ENCODE measurements at places on chromosomes 1 and 21.

GRCh38 chr1:192162376-192162775, 4.1 kb downstream of the RGS18 start:
- no peaks in the 10 kb centered on the region for H3K4me1 ChIP-seq
- no peaks in the 10 kb centered on the region for H3K27me3 ChIP-seq
- no peak overlapping the region for H3K4me3 ChIP-seq
- no peaks in the 10 kb centered on the region for H3K36me3 ChIP-seq
- H3K27ac ChIP-seq = no peak overlapping the region

DNA sequence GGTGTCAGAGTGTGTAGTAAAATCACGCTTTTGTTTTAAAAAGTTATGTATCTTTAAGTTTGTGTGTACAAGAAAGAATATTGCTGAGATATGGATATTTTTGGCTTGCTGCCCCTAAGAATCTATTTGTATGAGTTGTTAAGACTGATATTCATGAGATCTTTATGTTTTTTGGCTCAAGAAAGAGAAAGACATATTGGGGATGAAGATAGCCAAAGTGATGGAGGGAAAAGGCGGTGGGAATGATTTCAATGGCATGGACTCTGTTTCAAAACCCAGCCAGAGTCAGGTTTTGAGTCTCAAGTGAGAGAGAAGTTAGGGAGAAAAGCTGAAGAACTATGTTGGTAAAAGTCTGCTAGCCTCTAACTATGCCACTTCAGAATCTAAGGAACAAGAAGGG, 351.7 kb downstream of the PBX1 start:
- DNase-seq = no peak
- H3K4me1 ChIP-seq = no peaks in the 10 kb centered on the region
- H3K27ac ChIP-seq = no peak overlapping the region

DNA sequence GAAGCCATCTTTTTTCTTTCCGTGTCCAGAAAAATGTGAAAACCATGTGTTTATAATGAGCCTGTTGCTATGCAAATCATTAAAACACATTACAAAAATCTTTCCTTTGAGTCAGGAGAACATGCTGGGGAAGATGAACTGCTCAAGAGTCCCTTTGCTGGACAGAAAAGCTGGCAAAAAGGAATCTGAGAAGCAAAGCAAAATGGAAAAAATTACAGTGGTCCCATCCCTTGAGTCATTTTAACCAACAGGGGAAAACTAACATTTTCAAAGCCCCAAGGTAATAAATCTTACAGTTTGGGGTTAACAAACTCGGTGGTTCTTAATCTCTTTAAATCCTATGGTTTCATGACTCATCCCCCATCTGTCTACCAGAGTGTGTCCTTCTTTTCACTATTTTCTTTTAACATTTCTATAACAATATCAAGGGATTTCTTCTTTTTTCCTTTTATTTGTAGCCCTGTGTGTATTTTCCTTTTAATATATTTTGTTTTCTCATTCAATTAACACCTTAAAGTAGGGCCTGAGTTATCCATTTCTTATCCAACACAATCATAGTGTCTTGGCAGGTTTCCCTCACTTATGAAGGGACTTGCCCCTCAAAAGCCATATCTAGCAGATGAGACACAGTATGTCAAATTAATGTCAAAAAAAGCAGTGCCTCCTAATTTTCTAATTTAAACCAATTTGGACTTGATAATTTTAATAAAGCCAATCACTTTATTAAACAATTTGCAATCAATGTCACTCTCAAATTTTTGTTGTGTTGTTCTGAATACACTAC, 105.4 kb downstream of the PTPN14 start:
- H3K36me3 ChIP-seq = 0 out of 2 replicates have a peak, but pooled peaks cover 1% of the 10 kb centered on the region

- H3K27me3 ChIP-seq = no peaks in the 10 kb centered on the region
- no peak for DNase-seq
- no peaks in the 10 kb centered on the region for H3K4me1 ChIP-seq
- H3K36me3 ChIP-seq = no peaks in the 10 kb centered on the region
- no peak overlapping the region for H3K27ac ChIP-seq
- no peak overlapping the region for H3K4me3 ChIP-seq
These were observed 327.3 kb upstream of the AJAP1 start for GRCh38 chr1:4327142-4327541.

DNA sequence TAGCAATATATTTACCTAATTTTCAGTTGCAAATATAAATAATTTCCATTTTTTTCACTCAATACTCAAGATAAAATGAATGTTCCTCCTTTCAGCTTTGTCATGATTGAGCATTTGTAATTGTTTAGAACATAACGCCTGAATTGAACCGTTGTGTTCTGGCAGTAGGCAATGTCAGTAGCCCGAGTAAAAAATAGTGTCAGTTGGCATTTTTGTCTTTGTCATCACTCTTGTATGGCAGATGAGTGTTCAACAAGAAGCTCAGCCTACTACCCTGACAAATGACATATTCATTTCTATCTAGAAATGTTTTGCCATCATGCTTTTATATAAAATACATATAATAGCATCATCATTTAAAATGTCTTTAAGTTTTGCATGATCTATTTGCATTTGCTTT, 691.4 kb upstream of the NCAM2 start:
- no peak overlapping the region for H3K27ac ChIP-seq
- no peak for DNase-seq
- H3K36me3 ChIP-seq = no peaks in the 10 kb centered on the region
